ENCODE measurements at places on chromosomes 5 and 9. TPM values are rescaled to one million over a fixed set of nuclear protein-coding genes. Genes with fewer than 3 reads are reported as not detected.

Gene TRPM6
- total RNA-seq = 1.8 TPM

Gene ZNF366
- 8.5 TPM for total RNA-seq

Gene PAEP
- not detected for total RNA-seq

Gene OR2K2
- not detected for total RNA-seq

Gene FAM221B
- not detected for total RNA-seq

GRCh38 chr9:126611592-126612325 lies 2.0 kb upstream of the LMX1B start:
- H3K4me3 ChIP-seq = peak overlapping the region; percentile 27
- peaks cover 63% of the 10 kb centered on the region for H3K4me1 ChIP-seq
- H3K36me3 ChIP-seq = no peaks in the 10 kb centered on the region
- H3K27ac ChIP-seq = no peak overlapping the region
- peak; percentile 93 for DNase-seq
- H3K27me3 ChIP-seq = peaks cover 100% of the 10 kb centered on the region

DNA sequence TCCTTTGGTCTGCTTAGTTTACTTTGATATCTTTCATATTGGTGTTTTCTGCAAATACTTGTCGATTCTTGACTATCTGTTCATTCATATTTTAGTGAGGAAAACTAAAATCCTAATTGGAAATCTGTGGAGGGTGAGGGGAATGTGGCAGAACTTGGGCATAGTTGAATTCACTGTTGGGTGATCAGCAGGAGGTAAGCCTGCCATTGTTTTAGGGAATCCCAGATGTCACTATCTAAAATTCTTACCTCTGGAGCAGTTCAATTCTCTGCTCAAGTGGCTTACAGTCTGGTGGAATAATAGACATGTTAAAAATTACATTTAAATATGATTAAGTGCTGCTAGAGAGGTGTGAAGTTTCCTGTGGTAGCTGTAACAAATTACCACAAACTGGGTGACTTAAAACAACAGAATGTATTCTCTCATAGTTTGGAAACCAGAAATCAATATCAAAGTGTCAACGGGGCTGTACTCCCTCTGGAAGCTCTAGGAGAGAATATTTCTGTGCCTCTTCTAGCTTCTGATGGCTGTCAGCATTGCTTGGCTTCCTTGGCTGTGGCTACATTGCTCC lies 90.3 kb upstream of the GCNT4 start:
- H3K27ac ChIP-seq = no peak overlapping the region
- no peak for DNase-seq
- no peaks in the 10 kb centered on the region for H3K4me1 ChIP-seq
- no peaks in the 10 kb centered on the region for H3K36me3 ChIP-seq
- H3K4me3 ChIP-seq = no peak overlapping the region

DNA sequence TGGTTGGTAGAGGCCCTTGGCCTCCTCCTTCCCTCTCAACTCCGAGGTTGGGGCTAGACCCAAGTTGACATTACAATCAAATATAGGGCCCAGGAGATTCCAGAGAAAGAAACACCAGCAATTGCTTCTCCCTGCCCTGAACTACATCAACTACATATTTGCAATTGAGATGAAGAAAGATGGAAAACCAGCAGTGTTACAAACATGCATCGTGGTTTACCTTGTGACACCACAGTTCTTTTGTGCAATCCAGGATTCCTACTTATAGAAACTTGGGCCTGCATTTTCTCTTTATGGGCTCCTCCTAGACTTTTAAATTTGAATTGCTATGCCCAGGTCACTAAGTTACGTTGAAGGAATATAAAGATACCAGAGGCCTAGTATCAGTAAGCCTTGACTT lies 126.7 kb downstream of the DCP2 start:
- no peak overlapping the region for H3K27ac ChIP-seq
- H3K27me3 ChIP-seq = no peaks in the 10 kb centered on the region
- no peak overlapping the region for H3K4me3 ChIP-seq

DNA sequence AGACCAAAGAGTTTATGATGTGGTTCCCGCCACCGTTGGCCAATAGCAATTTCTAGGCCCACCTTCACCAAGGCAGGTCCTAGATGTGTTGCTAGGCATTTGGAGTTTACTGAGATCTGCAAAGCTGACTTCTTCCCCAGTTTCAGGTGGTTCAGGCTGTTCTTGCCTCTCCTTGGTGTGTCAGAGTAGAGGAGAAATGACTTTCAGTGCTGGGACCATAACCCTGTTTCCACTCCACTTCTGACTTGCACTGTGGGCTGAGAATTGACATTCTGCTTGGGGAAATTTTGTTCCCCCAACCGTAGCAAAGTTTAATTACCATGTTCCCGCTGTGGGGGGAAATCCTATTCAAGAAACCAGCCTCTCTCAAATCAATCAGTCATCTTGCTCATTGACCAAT lies 128.0 kb upstream of the GABRP start:
- no peak overlapping the region for H3K27ac ChIP-seq
- H3K4me1 ChIP-seq = no peaks in the 10 kb centered on the region
- H3K4me3 ChIP-seq = no peak overlapping the region
- DNase-seq = no peak
- no peaks in the 10 kb centered on the region for H3K36me3 ChIP-seq
- H3K27me3 ChIP-seq = no peaks in the 10 kb centered on the region

- H3K27me3 ChIP-seq = peaks cover 4% of the 10 kb centered on the region
- no peaks in the 10 kb centered on the region for H3K36me3 ChIP-seq
- H3K27ac ChIP-seq = no peak overlapping the region
These were observed 33.8 kb downstream of the MRPL36 start for GRCh38 chr5:1765880-1766235.

GRCh38 chr9:27340961-27341511 lies 44.1 kb upstream of the EQTN start:
- H3K27me3 ChIP-seq = no peaks in the 10 kb centered on the region
- peak overlapping the region; percentile 48 for H3K27ac ChIP-seq
- no peak overlapping the region for H3K4me3 ChIP-seq

DNA sequence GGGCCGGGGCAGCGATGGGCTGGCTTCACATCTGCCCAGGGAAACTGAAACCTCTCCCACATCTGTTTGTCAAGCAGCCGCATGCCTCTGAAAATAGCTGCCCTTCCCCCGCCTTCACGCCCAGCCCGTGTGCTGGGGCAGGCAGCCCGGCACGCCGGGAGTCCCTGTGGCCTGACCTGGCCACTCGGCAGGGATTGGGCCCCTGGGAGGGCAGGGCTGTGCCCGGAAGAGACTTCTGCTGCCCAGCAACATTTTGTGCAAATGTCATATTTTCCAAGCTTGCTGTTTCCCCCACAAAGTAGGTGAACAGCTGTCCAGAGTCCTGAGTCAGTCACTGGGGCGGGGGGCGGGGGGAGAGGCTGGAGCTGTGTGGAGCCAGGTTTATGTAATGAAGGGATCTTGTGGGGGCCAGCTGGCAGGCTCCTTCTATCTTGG lies 8.2 kb downstream of the COL27A1 start:
- no peaks in the 10 kb centered on the region for H3K27me3 ChIP-seq
- no peaks in the 10 kb centered on the region for H3K36me3 ChIP-seq
- no peak overlapping the region for H3K27ac ChIP-seq
- H3K4me3 ChIP-seq = no peak overlapping the region
- H3K4me1 ChIP-seq = no peaks in the 10 kb centered on the region
- DNase-seq = no peak

- H3K36me3 ChIP-seq = no peaks in the 10 kb centered on the region
- no peak overlapping the region for H3K27ac ChIP-seq
- no peaks in the 10 kb centered on the region for H3K27me3 ChIP-seq
- peaks cover 3% of the 10 kb centered on the region for H3K4me1 ChIP-seq
- no peak overlapping the region for H3K4me3 ChIP-seq
- DNase-seq = no peak
These were observed 1091.1 kb upstream of the DMAC1 start for GRCh38 chr9:8890695-8891094.

GRCh38 chr5:112895682-112896081 lies 26.3 kb downstream of the REEP5 start:
- peaks cover 3% of the 10 kb centered on the region for H3K4me1 ChIP-seq
- H3K36me3 ChIP-seq = peaks cover 96% of the 10 kb centered on the region
- no peak for DNase-seq

DNA sequence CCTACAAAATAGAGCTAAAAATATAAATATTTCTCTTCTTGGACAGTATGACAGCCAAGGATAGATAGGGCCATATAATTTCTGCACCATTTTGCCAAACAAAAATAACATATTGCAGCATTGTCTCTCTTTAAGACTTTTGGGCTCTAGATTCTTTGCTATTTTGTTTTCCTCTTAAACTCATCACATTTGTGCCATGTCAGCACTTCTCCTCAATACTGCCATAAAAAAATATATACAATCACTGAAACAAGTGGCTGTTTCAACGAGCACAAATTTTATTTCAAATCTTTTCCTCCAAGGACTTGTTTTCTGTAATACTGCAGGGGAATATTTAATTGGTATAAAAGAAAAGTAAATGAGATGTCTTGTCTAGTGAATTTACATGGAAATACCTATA lies 1570.0 kb upstream of the NUDT12 start:
- H3K36me3 ChIP-seq = no peaks in the 10 kb centered on the region

- no peak overlapping the region for H3K4me3 ChIP-seq
- DNase-seq = no peak
- H3K27me3 ChIP-seq = no peaks in the 10 kb centered on the region
- H3K36me3 ChIP-seq = no peaks in the 10 kb centered on the region
- H3K4me1 ChIP-seq = peaks cover 9% of the 10 kb centered on the region
- peak overlapping the region; percentile 45 for H3K27ac ChIP-seq
These were observed 17.9 kb downstream of the PRLR start for GRCh38 chr5:35212122-35212982.

DNA sequence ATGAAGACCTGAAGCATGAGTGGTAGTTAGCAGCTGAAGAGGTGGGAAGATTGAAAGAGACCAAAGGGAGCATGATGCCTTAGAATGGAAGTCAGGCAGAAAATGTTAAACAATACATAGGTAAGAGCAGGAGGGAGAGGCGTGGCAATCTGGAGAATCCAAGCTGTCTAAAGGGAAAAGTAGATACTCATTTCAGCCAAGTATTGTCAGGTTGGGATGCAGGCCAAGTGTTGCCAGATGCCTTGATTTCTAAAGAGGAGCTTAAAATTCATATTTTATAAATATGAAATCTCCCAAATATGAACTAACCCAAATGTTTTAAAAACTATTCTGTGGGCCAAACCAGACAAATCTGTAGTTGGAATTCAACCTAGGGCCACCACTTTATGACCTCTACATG lies 4.2 kb downstream of the PAM start:
- no peak overlapping the region for H3K27ac ChIP-seq
- H3K4me1 ChIP-seq = peaks cover 27% of the 10 kb centered on the region
- H3K36me3 ChIP-seq = no peaks in the 10 kb centered on the region
- no peaks in the 10 kb centered on the region for H3K27me3 ChIP-seq

DNA sequence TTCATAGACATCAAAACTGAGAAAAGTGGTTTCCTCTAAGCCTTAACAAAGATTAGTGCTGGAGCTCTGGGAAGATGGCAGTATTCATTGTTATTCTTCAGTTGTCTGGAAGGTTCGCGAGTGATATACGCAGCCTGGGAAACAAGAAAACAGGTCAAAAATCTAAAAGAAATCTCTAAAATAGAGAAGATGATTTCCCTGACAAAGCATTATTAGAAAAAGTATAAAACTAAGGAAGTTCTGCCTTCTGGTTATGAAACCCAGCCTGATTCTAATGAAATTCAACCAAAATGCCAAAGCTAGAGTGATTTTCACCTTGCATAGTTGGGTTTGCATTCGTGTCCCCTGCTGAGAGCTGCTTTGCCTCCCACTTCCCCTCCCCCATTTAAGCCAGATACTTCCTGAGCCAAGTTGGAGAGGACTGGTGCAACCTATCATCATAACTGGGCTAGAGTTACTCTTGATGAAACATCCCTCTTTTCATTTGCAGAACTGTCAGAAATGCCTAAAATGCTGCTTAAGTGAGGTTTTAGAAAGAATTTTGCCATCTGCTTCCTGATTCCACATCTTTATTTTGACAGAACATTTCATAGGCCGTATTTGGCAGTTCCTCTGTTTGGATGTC lies 48.4 kb downstream of the NDFIP1 start:
- H3K27me3 ChIP-seq = no peaks in the 10 kb centered on the region
- H3K36me3 ChIP-seq = no peaks in the 10 kb centered on the region
- H3K4me1 ChIP-seq = peaks cover 18% of the 10 kb centered on the region
- H3K27ac ChIP-seq = peak overlapping the region; percentile 9
- no peak for DNase-seq

- no peaks in the 10 kb centered on the region for H3K4me1 ChIP-seq
- no peak overlapping the region for H3K27ac ChIP-seq
- no peaks in the 10 kb centered on the region for H3K36me3 ChIP-seq
- DNase-seq = no peak
- H3K27me3 ChIP-seq = no peaks in the 10 kb centered on the region
These were observed 54.4 kb downstream of the ENTREP1 start for GRCh38 chr9:69379270-69379982.

- H3K27me3 ChIP-seq = no peaks in the 10 kb centered on the region
- H3K36me3 ChIP-seq = no peaks in the 10 kb centered on the region
- no peak overlapping the region for H3K27ac ChIP-seq
- DNase-seq = peak; percentile 31
- H3K4me3 ChIP-seq = no peak overlapping the region
These were observed 55.9 kb downstream of the MRPL36 start for GRCh38 chr5:1743769-1744085.

- no peak overlapping the region for H3K4me3 ChIP-seq
- no peak overlapping the region for H3K27ac ChIP-seq
- H3K27me3 ChIP-seq = no peaks in the 10 kb centered on the region
These were observed 102.2 kb upstream of the SLC28A3 start for GRCh38 chr9:84442712-84443111.

DNA sequence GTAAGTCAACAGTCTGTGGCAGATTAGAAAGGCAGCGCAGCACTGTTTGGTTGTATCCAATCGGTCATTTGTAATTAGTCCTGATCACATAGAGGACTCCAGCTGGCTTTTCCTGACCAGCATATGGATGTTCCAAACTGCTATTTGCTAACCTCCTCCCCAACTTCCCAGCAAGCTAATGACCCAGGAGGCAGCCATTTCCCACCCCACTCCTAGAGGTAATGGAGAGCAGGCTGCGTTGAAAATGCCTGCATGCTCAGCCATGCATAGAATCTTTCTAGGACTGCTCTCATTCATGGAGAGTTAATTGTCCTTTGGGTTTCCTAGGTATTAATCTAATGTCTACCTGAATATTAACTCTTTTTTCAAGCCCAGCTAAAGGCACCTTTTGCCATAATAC lies 850.6 kb upstream of the WWC1 start:
- no peak for DNase-seq
- H3K4me3 ChIP-seq = no peak overlapping the region
- no peak overlapping the region for H3K27ac ChIP-seq
- no peaks in the 10 kb centered on the region for H3K36me3 ChIP-seq

DNA sequence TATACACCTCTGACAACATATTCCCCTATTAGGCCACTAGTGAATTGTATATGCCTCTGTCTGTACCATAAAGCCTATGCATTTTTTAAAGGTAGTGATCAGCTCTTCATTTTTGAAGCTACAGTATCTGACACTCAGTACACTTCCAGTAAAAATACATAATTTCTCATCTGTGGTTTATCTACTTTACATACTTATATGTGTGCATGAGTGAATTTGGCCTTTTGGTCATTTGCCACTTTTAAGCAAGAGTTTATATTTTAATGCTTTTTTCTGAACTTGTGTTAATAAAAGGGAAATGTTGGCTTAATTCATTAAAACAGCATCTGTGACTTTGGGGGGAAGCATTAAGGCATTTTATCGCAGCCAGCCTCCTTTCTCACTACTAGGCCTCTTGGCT lies 47.8 kb downstream of the ST8SIA4 start:
- H3K27ac ChIP-seq = peak overlapping the region; percentile 72
- H3K4me1 ChIP-seq = peaks cover 32% of the 10 kb centered on the region
- H3K4me3 ChIP-seq = no peak overlapping the region
- DNase-seq = no peak
- no peaks in the 10 kb centered on the region for H3K36me3 ChIP-seq

Data from spleen (tissue), 13 donors.